ENCODE measurements at places on chromosomes 3 and 15. TPM values are rescaled to one million over a fixed set of nuclear protein-coding genes. Genes with fewer than 3 reads are reported as not detected.
A peak's percentile ranks its signal among the peaks of the same experiment; 100 is the strongest.

VIPR1 gene
- total RNA-seq, result 31.0 TPM

SERINC4 gene
- not detected for total RNA-seq

UBE2E1 gene
- 41.2 TPM for total RNA-seq

SPTSSB gene
- not detected for total RNA-seq

LRRC57 gene
- 15.3 TPM for total RNA-seq

GRCh38 chr3:59978979-59979378 is 929.2 kb upstream of the CFAP20DC start:
- no peak overlapping the region for H3K4me3 ChIP-seq
- no peaks in the 10 kb centered on the region for H3K36me3 ChIP-seq
- no peaks in the 10 kb centered on the region for H3K4me1 ChIP-seq
- no peak for DNase-seq

DNA sequence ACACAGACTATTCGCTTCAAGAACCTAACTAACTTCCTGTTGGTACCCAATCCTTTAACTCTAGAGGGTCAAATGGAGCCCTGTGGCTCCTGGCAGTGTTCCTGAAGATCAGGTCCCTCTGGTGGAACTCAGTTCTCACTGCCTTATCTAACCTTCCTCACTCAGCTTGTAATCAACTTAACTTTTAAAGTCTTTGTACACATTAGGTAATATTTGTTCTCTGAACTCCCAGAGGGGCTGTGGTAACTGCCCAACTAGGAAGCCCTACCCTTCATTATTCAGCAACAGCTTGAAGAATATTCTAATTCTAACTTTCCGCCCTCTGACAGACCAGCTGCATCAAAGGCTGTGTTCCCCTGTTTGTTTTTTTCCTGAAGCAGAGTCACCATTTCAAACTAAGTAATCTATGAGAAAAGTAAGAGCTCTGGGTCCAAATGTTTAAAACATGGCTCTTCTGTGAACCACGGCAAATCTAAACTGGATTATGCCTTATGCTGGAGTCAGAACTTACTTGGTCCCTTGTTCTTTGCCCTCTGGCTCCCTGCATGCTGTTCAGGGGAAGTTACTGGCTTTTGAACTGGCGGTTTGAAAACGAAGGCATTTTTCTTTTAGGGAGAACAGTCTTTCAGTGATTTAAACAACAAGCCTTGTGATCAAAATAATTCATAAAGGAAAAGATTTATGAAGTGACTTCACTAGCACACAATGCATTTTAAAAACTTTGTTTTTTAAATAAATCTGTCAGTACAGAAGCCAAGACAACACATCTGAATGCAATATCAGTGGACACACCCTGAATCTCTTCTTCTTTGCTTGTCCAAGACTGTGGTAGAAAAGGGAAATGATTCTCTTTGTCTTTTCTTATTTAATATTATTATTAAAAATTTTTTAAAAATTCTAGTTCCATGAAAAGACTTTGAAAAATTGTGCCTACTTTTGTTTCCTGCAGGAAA is 365.6 kb downstream of the TIGIT start:
- peak overlapping the region; percentile 55 for H3K4me3 ChIP-seq
- DNase-seq, result no peak
- no peaks in the 10 kb centered on the region for H3K27me3 ChIP-seq

GRCh38 chr15:35168464-35168863 is 83.4 kb upstream of the NANOGP8 start:
- H3K27ac ChIP-seq, result no peak overlapping the region
- H3K27me3 ChIP-seq, result no peaks in the 10 kb centered on the region
- no peak for DNase-seq
- H3K4me1 ChIP-seq, result no peaks in the 10 kb centered on the region
- no peak overlapping the region for H3K4me3 ChIP-seq

DNA sequence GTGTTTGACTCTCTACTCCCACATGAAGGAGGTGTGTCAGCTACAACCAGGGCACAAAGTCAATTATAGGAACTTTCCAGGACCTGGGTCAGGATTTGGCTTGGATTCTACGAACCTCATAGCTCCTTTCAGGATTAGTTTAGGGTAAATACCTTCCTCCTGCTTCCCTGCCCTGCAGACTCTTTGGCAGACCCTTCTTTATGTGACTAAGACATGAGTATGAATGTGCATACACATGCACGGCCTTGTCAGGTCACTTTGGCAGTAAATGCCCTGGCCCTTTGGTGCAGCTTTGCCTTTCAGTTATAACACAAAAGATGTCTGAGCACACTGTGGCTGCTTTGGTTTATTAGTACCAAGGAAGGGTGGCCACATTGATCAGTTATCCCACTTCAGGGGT is 68.9 kb downstream of the GHSR start:
- H3K4me1 ChIP-seq, result no peaks in the 10 kb centered on the region
- no peaks in the 10 kb centered on the region for H3K27me3 ChIP-seq
- no peak for DNase-seq
- peaks cover 21% of the 10 kb centered on the region for H3K36me3 ChIP-seq

GRCh38 chr15:76064375-76064774 is 4.6 kb downstream of the TMEM266 start:
- H3K4me1 ChIP-seq, result peaks cover 3% of the 10 kb centered on the region
- H3K4me3 ChIP-seq, result no peak overlapping the region
- no peak overlapping the region for H3K27ac ChIP-seq
- no peaks in the 10 kb centered on the region for H3K27me3 ChIP-seq
- no peaks in the 10 kb centered on the region for H3K36me3 ChIP-seq

- H3K27me3 ChIP-seq, result no peaks in the 10 kb centered on the region
- no peak overlapping the region for H3K4me3 ChIP-seq
- no peak for DNase-seq
- H3K27ac ChIP-seq, result no peak overlapping the region
- H3K4me1 ChIP-seq, result peaks cover 17% of the 10 kb centered on the region
- H3K36me3 ChIP-seq, result no peaks in the 10 kb centered on the region
Measured at GRCh38 chr3:44887101-44887500, 12.7 kb downstream of the TGM4 start.

GRCh38 chr3:107899990-107900651 is 190.7 kb downstream of the CD47 start:
- peaks cover 16% of the 10 kb centered on the region for H3K4me1 ChIP-seq
- no peak for DNase-seq
- H3K36me3 ChIP-seq, result no peaks in the 10 kb centered on the region
- no peaks in the 10 kb centered on the region for H3K27me3 ChIP-seq
- no peak overlapping the region for H3K27ac ChIP-seq

DNA sequence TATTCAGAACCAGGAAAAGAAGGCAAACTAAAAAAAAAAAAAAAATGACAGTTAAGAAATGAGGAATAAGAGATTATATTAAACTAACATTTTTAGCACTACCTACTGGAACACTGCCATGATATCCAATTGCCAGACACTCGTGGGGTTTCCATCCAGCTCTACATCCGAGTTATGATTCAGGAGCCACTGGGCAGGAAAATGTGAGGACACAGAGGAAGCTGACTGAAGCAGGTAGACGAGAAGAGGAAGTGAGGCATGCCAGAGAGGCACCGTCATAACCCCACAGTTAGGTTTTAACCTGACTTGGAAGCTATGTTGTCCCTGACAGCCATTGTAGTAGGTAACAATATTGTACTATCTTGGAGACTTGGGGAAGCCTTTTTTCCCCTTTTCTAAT is 495.0 kb downstream of the NLGN1 start:
- H3K4me3 ChIP-seq, result no peak overlapping the region
- no peaks in the 10 kb centered on the region for H3K4me1 ChIP-seq
- DNase-seq, result no peak
- H3K27ac ChIP-seq, result no peak overlapping the region
- no peaks in the 10 kb centered on the region for H3K36me3 ChIP-seq
- no peaks in the 10 kb centered on the region for H3K27me3 ChIP-seq

GRCh38 chr3:76367281-76367680 is 581.9 kb upstream of the ZNF717 start:
- H3K27me3 ChIP-seq, result no peaks in the 10 kb centered on the region
- no peaks in the 10 kb centered on the region for H3K36me3 ChIP-seq
- no peak overlapping the region for H3K4me3 ChIP-seq
